Stimulated activated CD8-positive, alpha-beta memory T cell treated with anti-CD3 and anti-CD28 coated beads, Interleukin-4, amount 100 ng/mL, for 24 hours (primary cell): ENCODE measurements at places on chromosomes 6 and 20.

DNA sequence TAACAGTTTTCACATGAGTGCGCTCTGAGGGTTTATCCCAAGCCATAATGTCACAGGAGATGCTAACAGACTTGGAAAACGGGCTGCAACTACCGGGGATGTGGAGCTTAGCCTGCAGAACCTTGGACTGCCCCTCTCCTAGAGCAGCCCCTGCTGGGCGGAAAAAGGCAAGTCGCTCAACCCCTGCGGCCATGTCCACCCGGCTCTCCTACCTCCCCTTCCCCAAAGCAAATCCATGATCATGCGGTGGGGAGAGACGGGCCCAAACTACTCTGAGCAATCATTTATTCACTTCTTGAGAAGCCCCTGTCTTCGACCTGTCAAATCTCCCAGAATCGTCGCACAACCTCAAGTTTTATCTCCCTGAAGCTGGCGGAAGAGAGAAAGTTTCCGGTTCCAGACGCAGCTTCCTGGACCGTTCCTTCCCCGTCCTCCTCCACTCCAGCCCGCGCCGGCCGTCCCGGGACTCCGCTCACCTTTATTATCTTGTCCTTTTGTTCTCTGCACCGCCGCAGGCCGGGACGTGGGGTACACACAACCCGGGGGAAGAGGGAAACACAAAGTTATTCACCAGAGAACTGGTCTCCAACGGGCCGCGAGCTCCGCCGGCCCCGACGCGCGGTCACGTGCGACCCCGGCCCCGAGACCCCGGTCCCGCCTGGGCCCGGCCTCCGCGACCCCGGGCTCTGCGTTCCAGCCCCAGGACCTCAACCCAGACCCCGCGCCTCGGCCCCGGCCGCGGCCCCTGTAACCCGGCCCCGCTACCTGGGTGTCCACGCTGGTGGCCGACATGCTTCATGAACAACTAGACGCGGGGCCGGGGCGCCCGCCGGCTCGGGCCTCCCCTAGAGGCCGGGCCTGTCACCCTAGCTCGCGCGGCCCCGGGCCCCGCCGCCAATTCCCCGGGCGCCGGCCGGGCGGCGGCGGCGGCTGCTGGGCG is 560 bp downstream of the YTHDF1 start:
- no peak for DNase-seq

DNA sequence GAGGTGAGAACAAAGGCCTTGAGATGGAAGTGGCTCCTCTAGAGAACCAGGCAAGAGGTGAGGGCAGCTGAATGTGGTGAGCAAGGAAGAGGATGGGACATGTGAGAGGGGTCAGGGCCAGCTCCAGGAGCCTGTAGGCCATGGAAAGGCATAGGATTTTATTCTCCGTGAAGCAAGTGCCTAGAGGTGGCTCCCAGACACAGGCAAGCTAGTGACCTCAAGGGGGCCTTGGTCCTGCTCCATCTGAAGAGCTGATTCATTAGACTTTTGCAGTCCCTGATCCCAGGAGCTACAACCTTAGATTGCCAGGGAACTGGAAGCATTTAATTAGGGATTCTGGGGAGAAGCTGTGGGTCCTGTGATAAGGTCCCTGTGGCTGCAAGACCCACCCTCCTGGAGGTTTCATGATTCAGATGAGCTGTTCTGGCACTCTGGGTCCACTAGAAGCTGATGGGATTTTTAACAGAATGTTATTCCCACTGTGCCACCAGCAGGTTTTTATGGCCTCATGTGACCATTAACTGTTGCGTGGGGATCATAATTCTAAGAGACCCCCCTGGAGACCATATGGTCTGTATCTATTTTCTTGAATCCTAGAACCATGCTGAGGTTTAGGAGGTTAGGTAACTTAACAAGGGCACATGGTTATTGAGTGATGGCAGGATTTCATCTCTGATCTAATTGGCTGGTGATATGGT is 90.5 kb downstream of the ELOVL5 start:
- DNase-seq, result no peak

DNA sequence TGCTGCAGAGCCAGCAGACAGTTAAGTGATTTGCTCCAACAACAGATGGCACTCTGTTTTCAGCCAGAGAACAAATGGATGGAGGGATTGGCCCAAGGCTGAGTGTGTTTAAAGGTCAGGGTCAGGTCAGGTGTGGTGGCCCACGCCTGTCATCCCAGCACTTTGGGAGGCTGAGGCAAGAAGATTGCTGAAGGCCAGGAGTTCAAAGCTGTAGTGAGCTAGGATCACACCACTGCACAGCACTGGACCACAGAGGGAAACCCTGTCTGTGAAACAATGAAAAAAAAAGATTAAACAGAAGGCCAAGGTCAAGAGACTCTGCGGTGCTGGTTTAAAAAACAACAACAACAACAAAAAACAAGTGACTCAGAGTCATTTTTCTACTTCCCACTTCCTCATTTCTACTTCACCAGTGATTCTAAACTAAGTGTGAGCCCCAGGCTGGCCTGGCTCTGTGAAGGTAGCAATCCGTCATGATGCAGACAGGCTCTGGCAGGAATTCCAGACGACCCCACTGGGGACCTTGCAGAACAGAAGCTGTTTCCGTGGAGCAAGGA is 42.5 kb upstream of the ARMC2 start:
- DNase-seq, result no peak

GRCh38 chr20:41657655-41658054 is 39.5 kb upstream of the CHD6 start:
- DNase-seq, result no peak

GRCh38 chr6:116461331-116461931 is at the start of gene CALHM6:
Gene CALHM6 (plus strand): TSS chr6:116461375. CDS start chr6:116461930, 555 bp downstream.
- DNase-seq, result no peak

DNA sequence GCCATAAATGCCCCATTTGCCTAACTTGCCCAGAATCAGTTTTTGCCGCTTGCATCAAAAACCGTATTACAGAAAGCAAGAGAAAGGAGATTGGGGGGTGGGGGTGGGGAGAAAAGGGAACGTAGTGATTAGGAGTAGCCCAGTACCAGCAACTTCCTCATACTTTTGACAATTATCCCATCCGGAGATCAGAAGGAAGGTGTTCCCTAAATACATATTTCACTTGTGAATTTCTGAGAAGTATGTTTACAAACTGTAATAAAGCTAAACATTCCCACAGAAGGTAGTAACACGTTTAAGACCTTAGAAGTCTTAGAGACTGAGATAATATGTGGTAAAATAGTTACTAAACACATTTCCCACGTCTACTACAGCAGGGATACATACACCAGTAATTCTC is 14.5 kb downstream of the PREP start:
- DNase-seq, result no peak

DNA sequence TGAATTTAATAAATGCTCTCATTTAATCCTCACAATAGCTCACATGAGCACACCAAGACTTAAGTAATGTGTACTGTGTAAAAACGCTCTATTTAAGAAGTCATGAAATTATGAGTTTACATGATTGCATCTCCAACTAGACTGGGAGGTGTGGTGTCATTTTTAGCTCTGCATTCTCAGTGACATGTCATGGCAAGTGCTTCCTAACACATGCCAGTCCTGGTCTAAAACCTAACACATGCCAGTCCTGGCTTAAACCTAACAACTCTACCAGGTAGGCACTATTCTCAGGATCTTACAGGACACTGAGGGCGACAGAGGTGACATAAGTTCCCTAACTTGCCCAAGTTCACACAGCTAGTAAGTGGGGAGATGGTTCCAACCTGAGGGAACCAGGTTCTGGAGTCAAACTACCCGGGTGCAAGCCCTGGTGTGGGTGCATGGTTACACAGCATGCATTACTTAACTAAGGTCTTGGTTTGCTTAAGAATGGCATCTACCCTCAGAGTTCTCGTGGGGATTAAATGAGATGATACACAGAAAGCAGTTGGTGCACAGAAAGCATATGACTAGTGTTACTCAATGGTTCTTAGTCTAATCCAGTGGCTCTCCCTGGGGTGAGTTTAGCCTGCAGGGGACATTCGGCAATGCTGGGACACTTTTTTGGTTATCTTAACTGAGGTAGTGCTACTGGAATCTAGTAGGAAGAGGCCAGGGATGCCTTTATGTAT is 14.7 kb downstream of the CLDN20 start:
- no peak for DNase-seq

DNA sequence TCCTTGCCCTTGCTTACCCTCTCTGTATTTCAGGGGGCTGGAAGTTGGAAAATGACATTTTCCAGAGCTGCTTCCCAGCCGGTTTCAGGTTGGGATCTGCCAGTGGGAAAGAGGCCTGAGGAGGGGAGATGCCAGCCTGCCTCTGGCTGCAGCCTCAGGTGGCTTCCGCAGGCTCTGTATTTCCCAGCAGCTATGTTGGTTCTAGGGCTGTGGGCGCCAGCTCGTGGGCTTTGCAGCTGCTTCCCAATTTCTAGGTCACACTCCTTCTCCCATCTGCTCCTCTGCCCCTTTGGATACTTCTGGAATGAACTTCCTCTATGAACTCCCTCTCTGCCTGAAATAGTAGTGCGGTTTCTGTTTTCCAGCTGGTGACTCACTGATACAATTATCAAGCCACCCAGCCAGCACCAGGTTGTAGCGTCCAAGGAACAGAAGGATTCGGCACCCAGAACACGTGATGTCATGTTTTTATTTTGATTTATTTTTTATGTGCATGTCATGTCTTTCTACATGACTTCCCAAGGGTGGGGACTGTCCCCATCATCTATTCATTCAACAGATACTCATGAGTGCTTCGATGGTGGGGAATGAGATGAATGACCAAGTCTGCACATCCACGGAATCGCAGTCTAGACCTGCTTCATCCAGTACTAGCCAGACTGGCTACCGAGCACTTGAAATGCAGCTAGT is 38.0 kb downstream of the TGM2 start:
- DNase-seq, result no peak

DNA sequence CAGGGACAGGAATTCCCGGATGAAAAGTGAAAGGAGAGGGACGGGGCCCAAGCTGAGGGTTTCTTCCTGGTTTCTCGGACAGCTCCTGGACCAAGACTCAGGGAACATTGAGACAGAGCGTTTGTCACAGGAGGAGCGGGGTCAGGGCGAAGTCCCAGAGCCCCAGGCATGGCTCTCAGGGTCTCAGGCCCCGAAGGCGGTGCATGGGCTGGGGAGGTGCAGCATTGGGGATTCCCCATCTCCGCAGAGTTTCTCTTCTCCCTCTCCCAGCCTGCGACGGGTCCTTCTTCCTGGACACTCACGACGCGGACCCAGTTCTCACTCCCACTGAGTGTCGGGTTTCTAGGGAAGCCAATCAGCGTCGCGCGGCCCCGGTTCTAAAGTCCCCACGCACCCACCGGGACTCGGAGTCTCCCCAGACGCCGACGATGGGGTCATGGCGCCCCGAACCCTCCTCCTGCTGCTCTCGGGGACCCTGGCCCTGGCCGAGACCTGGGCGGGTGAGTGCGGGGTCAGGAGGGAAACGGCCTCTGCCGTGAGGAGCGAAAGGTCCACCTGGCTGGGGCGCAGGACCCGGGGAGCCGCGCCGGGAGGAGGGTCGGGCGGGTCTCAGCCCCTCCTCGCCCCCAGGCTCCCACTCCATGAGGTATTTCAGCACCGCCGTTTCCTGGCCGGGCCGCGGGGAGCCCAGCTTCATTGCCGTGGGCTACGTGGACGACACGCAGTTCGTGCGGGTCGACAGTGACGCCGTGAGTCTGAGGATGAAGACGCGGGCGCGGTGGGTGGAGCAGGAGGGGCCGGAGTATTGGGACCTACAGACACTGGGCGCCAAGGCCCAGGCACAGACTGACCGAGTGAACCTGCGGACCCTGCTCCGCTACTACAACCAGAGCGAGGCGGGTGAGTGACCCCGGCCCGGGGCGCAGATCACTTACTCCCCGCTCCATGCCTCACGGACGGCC is 54.6 kb upstream of the POLR1H start:
- DNase-seq, result no peak

- DNase-seq, result no peak
Observed at GRCh38 chr20:57840504-57841296, 130.9 kb upstream of the PMEPA1 start.

- no peak for DNase-seq
Observed at GRCh38 chr20:19786311-19786710, 28.3 kb downstream of the RIN2 start.

DNA sequence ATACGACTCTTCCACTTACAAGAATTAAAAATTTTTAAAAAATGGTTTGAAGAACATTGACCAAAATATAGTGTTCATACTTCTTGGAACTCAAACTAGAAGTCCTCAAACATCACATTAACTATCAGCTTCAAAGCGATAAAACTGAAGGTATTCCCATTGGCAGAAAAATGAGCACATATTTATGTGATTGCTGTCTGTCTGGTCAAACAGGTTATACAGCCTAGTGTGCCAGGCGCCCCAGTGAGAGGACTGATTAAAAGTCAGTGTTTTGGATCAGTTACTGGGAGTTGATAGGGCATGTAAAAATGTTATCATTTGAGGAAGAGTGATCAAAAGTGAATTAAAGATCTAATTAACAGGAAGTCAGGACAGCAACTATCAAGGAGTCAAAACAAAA is 738.8 kb downstream of the HDGFL1 start:
- DNase-seq, result no peak

GRCh38 chr6:141445928-141446628 is 686.6 kb upstream of the GJE1 start:
- DNase-seq, result no peak

DNA sequence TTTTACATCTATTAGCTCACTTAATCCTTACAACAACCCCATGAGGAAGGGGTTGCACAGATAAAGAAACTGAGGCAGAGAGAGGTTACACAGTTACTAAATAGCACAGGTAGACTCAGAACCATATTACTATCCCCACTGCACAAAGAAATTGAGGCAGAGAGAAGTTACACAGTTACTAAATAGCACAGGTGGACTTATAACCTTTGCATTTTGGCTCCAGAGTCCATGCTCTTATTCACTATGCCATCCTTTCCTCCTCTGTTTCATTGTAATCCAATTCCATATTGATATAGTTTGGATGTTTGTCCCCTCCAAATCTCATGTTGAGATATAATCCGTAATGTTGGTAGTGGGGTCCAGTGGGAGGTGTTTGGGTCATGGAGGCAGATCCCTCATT is 3.5 kb downstream of the TDP2 start:
- DNase-seq, result no peak

- DNase-seq, result no peak
Observed at GRCh38 chr6:170230520-170231292, 60.2 kb downstream of the DLL1 start.

DNA sequence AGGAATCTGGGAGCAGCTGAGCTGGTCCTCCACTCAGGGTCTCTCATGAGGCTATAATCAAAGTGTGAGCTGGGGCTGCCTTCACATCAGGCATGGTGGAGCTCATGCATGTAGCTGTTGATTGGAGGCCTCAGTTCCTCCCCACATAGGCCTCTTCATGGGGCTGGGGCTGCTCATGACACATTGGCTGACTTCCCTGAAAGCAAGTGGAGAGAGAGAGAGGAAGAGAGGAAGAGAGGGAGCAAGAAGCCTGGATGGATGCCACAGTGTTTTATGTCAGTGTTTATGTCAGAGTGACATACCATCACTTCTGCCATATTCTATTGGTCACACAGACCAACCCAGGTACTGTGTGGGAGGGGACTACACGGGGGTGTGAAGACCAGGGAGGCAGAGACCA is 43.8 kb downstream of the EYA2 start:
- DNase-seq, result no peak

- DNase-seq, result no peak
Observed at GRCh38 chr6:158756977-158757752, 62.0 kb downstream of the EZR start.
